Right renal pelvis (tissue), 4 donors: ENCODE measurements at places on chromosomes 5 and 9. TPM values are rescaled to one million over a fixed set of nuclear protein-coding genes. Genes with fewer than 3 reads are reported as not detected.

Gene PCDHA12
- 0.10 TPM for polyA plus RNA-seq

Gene GDA
- polyA plus RNA-seq, result 0.34 TPM

Gene C7
- polyA plus RNA-seq, result 187 TPM

Gene S100Z
- polyA plus RNA-seq, result not detected

Gene GOLGA1
- polyA plus RNA-seq, result 15.7 TPM

Gene DIPK1B
- 31.0 TPM for polyA plus RNA-seq

Gene BRINP1
- 7.1 TPM for polyA plus RNA-seq

Gene HBEGF
- 10.9 TPM for polyA plus RNA-seq

Gene IFNA2
- not detected for polyA plus RNA-seq

Gene ENHO
- polyA plus RNA-seq, result 0.74 TPM

Gene PCDHA9
- polyA plus RNA-seq, result 0.01 TPM
